ENCODE measurements at places on chromosomes 7 and 10.
A peak's percentile ranks its signal among the peaks of the same experiment; 100 is the strongest.

DNA sequence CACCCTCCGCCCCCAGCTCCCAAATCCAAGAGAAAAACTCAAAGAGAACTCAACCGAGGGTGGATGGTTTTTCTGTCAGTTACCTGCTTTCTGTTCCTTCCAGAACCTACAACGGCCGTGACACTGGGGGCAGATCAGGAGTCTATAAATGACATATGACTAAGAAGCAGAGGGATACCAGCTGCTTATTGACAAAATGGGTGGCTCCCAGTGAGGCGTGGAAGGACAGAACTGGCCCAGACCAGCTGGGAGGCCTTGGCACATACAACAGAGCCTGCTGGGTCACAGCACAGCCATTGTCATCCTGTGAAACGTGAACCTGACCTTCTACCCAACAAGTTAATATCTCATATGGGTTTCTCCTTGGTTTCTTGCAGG, 84.3 kb upstream of the ADRB1 start:
- no peak for DNase-seq

DNA sequence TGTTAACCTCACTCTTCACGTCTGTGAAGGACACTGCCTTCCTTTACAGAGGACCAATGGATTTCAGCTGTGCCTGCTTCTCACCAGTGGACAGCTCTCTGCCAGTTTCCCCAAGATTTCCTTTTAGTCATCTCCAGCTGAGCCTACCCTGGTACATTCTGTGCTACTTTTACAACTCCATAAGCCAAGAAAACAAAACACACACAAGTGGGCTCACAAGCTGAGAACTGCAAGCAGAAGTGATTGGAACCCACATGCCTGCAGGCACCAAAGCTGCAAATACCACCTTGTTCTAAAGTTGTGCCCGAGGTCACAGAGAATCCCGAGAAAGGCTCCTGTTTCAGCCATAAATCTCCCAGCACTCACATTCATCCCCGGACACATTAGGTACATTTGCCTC, 636.8 kb downstream of the PHTF2 start:
- peak; percentile 66 for DNase-seq

DNA sequence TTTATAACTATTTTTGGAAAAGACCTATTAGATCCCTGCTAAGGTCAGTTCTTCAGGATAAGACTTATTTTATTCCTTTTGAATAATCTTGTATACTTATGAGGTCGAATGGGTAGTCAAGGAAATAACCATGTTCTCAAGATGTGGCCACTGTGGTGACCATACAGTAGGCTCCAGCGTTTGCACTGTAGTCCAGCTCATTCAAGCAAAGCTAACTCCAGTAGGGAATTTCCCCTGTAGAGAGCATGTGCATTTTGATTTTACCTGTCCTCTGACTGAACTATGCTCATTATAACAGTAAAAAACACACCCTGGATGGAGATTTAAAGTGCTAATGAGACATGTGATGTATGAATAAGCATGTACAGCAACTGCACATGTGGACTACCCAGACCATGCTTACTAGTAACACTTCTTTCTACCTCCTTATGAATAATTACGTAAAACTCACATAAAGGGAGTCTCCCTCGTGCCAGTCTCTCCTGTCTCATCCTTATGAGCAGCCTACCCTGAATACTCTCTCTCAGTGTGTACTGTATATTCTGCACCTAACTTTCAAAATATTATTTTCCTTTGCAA, 32.4 kb upstream of the SEMA3E start:
- DNase-seq = no peak

GRCh38 chr7:47143339-47143738, 438.6 kb downstream of the TNS3 start:
- no peak for DNase-seq

DNA sequence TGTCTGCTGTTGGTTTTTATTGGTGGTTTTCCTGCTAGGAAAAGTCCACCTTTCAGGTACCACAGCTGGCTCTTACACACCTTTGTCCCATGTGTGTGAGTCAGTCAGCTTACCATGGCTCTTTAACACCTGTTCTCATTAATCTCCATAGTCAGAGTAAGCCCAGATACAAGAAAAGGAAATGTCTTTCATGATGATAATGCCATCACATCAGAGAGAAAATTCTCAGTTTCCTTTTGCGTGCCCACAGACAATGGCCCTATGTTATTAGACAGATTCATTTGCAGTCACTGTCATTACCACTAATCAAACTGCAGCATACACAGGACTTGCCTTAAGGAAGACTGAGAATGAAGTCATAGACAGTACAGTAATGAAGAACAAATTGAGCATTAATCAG, 1583.6 kb upstream of the LRRTM3 start:
- peak; percentile 70 for DNase-seq

GRCh38 chr10:1157615-1157933, 101.4 kb downstream of the WDR37 start:
- no peak for DNase-seq

DNA sequence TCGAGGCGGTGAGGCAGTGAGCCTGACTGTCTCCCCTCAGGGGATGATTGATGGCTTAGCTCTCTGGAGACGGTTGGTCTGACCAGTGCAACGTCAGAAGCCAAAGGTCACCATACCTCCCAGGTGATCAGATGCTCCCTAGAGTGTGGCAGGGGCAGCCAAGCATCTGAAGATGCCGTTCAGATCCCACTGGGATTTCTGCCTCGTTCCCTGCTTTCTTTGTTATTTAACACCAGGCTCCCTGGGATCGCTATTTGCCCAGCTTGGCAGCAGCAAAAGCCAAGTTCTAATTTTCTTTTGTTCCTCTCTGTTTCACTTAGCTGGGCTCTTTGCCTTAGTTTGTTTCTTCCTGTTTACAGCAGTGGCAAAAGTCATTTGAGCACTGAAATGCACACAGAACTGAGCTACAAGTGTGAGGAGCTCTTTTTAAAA, 53.5 kb upstream of the SVIL start:
- DNase-seq = no peak

- no peak for DNase-seq
Observed at GRCh38 chr7:98167653-98168052, 43.6 kb upstream of the BHLHA15 start.

- DNase-seq = no peak
Observed at GRCh38 chr10:79628988-79629954, 18.5 kb downstream of the SFTPA1 start.

DNA sequence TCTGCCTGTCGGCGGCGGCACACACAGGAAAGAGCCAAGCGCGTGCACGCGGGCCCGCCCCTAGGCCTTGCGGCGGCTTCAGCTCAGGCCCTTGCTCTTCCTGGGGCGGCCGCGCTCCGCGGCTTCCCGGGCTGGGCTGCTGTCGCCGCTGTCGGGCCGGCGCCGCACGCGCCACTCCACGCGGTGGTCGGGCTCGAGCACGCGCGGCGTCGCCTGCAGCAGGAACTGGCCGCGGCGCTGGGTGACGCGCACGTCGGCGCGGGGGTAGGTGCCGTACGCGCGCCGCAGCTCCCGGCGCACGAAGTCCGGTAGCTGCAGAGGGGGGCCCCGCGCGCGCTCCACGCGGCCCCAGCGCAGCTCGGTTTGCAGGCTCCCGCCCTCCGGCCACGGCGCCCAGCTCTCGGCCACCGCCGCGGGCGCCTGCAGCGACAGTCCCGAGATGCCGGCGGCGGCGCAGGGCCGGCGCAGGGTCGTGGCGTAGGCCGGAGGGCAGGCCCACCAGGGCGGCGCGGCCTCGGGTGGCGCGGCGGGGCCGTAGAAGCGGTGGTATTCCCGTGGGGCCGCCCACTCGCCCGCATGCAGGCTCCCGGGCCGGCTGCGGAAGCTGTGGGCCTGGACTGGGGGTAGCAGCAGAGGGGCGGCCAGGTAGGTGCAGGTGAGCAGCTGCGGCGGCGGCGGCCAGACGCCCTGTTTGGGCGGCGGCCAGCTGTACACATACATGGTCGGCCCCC, 804 bp downstream of the C10orf95 start:
- peak; percentile 91 for DNase-seq

Measured in SJCRH30 (cell line).